Right lobe of liver (tissue), 6 donors: ENCODE measurements at places on chromosomes 16 and 17.

- no peak overlapping the region for H3K27ac ChIP-seq
- H3K4me1 ChIP-seq: no peaks in the 10 kb centered on the region
- H3K27me3 ChIP-seq: no peaks in the 10 kb centered on the region
- no peaks in the 10 kb centered on the region for H3K36me3 ChIP-seq
- no peak overlapping the region for H3K4me3 ChIP-seq
These were observed 126.6 kb downstream of the C16orf95 start for GRCh38 chr16:87190288-87191230.

DNA sequence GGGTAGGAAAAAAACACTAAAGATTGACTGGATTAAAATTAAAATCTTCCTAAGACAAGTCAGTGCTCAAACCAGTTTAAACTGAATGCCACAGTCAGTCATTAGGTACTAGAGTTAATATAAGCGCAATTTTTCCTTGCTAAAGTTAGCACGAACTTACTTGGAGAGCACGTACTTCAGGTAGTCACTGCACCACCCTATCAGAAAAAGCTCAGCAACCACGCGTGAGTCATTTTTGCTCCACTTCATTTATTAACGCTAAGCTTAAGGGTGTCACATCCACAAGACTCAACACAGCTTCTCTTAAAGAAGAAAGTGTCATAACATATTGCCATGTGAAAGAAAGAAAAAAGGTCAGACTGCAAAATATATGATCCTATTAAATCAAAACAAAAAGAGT, 53.1 kb downstream of the TEX2 start:
- H3K27ac ChIP-seq: no peak overlapping the region
- peaks cover 26% of the 10 kb centered on the region for H3K36me3 ChIP-seq
- H3K4me3 ChIP-seq: no peak overlapping the region
- H3K27me3 ChIP-seq: no peaks in the 10 kb centered on the region
- no peak for DNase-seq
- H3K4me1 ChIP-seq: no peaks in the 10 kb centered on the region

DNA sequence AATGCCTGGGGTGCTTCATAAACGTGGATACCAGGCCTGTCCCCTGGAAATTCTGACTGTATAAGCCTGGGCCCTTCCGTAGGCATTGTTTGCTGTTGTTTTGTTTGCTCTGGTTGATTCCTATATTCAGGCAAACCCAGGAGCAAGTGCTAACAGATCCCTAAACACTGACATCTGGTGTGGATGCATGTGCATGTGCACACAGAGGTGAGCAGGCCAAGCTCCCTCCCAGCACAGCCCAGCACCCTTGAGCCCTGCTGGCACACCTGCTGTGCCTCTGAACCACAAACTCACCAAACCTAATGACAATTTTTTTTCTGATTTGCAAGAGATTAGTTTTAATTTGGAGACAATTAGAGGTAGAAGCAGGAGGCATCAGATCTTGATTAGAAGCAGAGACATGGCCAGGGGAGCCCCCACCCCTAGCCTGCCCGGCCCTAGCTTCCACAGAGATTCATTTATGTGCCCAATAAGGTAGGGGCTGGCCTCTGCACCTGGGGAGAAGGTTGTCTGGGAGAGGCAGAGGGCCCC, 40.4 kb downstream of the TMEM132E start:
- H3K4me1 ChIP-seq: no peaks in the 10 kb centered on the region
- DNase-seq: no peak
- no peaks in the 10 kb centered on the region for H3K27me3 ChIP-seq
- H3K4me3 ChIP-seq: no peak overlapping the region
- no peaks in the 10 kb centered on the region for H3K36me3 ChIP-seq

- H3K27ac ChIP-seq: no peak overlapping the region
- H3K36me3 ChIP-seq: peaks cover 55% of the 10 kb centered on the region
- DNase-seq: no peak
- H3K4me1 ChIP-seq: no peaks in the 10 kb centered on the region
- H3K27me3 ChIP-seq: no peaks in the 10 kb centered on the region
These were observed 7.5 kb downstream of the ZNHIT3 start for GRCh38 chr17:36493956-36494355.

DNA sequence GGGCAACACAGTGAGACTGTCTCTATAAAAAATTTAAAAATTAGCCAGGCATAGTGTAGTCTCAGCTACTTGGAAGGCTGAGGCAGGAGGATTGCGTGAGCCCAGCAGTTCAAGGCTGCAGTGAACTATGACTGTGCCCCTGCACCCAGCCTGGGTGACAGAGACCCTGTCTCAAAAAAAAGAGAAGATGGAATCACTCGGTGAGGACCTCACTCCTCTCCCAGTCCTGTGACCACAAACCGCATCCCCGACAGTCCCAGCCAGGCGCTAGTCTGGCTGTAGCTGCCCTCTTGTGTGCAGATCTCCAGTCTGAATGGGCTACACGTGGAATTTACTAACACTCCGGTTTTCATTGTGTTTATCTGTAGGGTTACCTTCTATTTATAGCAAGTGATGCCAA, 11.1 kb downstream of the DEXI start:
- no peak for DNase-seq
- H3K27me3 ChIP-seq: no peaks in the 10 kb centered on the region
- H3K36me3 ChIP-seq: peaks cover 11% of the 10 kb centered on the region
- H3K4me3 ChIP-seq: no peak overlapping the region

DNA sequence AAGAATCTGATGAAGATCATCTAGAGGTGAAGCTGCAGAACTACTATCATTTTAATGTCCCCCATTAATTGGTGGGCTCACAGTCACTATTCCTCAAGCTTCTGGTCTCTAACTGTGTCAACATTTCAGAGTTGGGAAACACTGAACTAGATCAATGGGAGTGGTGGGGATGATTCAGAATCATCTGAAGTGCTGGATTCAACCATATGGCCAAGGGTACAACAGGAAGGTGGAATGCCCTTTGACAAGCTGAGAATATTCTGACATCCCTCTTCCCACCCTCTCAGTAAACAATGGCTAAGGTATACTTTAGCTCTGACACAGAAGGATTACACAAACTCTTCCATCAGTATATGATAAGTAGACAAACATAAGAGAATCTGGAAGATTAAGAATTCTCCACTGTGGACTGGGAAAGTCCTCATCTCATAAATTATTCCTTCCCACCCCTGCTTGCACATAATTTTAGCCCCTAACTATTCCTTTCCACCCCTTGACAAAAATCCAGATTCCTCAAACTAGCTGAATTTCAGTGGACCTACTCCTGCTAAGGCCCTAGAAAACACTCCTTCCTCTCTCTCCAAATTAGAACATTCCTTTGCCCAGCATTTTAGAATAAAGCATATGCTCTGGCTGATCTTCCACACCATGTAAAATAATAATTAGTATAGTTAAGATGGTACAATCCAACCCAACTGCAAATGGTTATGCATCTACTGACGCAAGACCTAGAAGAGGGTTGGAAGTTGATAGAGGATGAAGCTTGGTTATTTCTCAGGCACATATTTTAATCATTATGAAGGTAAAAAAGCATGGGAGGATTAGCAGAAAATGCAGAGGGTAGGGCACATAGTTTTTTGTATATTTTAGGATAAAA, 16.3 kb upstream of the RFFL start:
- no peak overlapping the region for H3K27ac ChIP-seq
- H3K4me3 ChIP-seq: no peak overlapping the region
- no peak for DNase-seq
- no peaks in the 10 kb centered on the region for H3K27me3 ChIP-seq

DNA sequence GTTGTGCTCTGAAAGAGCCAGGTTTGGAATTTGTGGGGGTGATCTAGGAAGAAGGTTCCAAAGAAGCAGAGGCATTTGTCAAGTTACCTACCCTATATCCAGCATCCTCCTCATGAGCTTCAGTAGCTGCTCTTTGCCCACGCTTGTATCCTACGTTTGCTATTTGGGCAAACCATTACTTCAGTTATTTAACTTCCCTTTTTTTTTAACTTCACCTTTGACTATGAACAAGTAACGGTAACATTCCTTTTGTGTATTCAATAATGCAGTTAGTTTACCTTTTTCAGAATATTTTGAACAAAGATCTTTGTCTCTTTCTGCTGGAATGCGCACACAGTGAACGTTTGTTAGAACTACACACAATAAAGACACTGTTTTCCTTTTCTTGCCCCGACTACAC, 41.5 kb downstream of the CYB5B start:
- H3K4me1 ChIP-seq: peaks cover 8% of the 10 kb centered on the region
- H3K27ac ChIP-seq: no peak overlapping the region
- H3K36me3 ChIP-seq: no peaks in the 10 kb centered on the region
- no peak for DNase-seq

- no peaks in the 10 kb centered on the region for H3K4me1 ChIP-seq
- H3K4me3 ChIP-seq: no peak overlapping the region
- no peaks in the 10 kb centered on the region for H3K27me3 ChIP-seq
- H3K36me3 ChIP-seq: no peaks in the 10 kb centered on the region
- H3K27ac ChIP-seq: no peak overlapping the region
These were observed 4.4 kb upstream of the SLC39A11 start for GRCh38 chr17:73096866-73097265.

DNA sequence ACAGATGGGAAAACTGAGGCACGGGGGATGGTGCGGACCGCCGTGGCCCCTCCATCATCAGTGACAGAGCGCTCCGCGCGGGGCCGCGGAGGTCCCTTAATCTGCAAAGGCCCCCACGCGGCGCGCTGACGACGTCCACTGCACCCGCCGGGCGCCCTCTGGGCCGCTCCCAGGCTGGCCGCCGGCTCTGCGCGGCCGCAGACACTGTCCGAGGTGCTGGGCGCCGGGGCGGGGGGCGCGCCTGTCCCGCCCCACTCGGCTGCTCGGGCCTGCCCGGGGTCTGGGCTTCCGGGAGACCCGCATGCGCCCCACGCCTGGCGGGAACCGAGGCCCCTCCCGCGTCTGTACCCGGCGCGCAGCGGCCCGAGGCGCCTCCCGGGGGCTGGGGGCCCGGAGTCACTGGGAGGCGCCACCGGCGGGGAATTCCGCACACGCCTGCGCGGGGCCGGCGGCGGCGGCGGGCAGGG, 550 bp upstream of the RNF213 start:
- DNase-seq: peak; percentile 77
- peak overlapping the region; percentile 92 for H3K27ac ChIP-seq
- no peaks in the 10 kb centered on the region for H3K27me3 ChIP-seq
- H3K36me3 ChIP-seq: no peaks in the 10 kb centered on the region
- peak overlapping the region; percentile 57 for H3K4me3 ChIP-seq

DNA sequence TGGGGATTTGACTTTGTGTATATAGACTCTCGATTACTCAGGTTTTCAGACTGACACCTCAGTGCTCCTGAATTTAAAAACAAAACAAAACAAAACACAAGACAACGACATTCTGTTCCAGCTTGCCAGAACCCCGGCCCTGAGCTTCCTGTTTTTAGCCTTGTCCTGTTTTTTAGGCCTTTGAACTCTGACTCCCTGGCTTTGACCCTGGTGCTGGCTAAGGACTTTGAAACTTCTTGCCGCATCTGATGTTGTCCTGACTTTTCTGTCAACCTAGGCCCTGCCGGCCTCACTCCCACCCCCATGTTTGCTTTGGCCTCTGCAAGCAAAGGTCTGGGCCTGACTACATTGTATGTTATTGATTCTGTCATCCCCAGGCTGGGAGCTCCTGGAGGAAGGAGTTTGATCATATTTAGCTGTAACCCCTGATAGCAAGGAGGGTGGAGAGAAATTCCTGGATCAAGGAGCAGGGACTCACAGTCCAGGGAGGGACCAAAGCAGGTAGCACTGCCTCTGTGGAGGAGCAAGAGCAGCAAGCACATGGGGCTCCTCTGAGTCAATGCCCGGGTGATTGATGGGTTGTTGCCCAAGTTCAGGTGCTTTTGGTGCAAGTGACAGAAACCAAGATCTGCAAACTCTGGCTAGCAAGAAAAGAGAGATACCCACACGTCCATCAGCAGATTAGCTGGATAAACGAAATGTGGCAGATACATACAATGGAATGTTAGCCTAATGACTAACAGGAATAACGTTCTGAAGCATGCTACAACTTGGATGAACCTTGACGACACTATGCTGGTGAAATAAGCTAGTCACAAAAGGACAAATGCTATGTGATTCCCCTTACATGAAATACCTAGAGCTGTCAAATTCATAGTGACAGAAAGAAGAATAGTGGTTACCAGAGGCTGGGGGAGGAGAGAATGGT, 7.7 kb downstream of the CCL16 start:
- peak overlapping the region; percentile 74 for H3K27ac ChIP-seq
- peak; percentile 94 for DNase-seq
- H3K4me1 ChIP-seq: no peaks in the 10 kb centered on the region
- no peaks in the 10 kb centered on the region for H3K27me3 ChIP-seq
- no peak overlapping the region for H3K4me3 ChIP-seq

DNA sequence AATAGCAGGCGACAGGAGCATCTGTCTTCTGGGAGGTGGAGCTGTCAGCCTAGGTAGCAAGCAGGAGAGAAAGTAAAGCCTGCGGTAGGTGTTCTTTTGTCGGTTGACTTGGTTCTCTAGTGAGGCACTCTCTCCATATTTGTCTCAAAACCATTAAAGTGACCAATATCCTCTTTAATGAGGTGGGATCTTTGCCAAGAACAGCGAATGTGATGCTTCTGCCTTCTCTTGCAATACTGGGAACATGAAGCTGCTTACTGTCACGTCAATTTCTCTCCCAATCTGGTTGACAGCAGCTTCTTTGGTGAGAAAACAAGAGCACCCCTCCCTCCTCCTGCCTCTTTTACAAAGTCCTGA, 176.7 kb downstream of the ABCC12 start:
- no peak overlapping the region for H3K4me3 ChIP-seq
- no peak for DNase-seq
- no peaks in the 10 kb centered on the region for H3K4me1 ChIP-seq
- no peak overlapping the region for H3K27ac ChIP-seq
- H3K36me3 ChIP-seq: no peaks in the 10 kb centered on the region
- no peaks in the 10 kb centered on the region for H3K27me3 ChIP-seq

DNA sequence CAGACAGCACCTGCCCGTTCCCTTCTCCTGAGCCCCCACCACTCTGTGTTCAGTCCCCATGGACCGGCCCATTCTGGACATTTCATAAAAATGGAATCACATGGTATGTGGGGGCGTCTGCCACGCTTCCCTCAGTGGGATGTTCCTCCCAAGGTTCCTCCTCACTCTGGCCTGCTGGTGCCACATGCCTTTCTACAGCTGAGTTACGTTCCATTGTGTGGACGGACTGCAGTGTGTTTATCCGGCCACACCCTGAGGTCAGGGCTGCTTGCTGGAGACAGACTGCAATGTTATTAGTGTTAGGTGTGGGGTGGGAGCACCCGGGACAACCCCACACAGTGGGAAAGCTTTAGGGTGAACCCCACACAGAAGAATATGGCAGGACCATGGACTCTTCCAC, 5.9 kb upstream of the AATK start:
- H3K4me3 ChIP-seq: no peak overlapping the region
- DNase-seq: no peak
- no peaks in the 10 kb centered on the region for H3K36me3 ChIP-seq
- H3K27me3 ChIP-seq: no peaks in the 10 kb centered on the region
- no peak overlapping the region for H3K27ac ChIP-seq

- no peak overlapping the region for H3K4me3 ChIP-seq
- H3K27me3 ChIP-seq: no peaks in the 10 kb centered on the region
- H3K36me3 ChIP-seq: no peaks in the 10 kb centered on the region
These were observed 2.0 kb downstream of the CLDN6 start for GRCh38 chr16:3015865-3016521.

DNA sequence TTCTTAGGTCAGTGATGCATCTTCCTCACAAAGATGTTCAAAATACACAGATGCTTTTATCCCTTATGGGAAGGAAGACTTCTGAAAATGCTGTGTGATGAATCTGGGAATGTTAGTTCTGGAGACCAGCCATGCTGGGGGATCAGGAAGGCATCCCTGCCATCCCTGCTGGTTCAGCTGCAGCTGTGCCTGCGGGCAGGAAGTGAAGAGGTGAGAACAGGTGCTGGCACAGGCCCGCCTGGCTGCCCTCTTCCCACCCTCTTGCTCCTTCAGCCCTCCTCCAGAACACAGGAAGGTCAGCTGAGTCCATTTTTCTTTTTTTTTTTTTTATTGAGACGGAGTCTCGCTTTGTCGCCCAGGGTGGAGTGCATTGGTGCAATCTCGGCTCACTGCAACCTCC, 15.2 kb downstream of the RAB11FIP3 start:
- H3K4me3 ChIP-seq: no peak overlapping the region
- H3K4me1 ChIP-seq: no peaks in the 10 kb centered on the region
- H3K27ac ChIP-seq: no peak overlapping the region
